Gastroesophageal sphincter (tissue), 4 donors: ENCODE measurements at places on chromosomes 2 and 18.

- no peak overlapping the region for H3K27ac ChIP-seq
- H3K4me1 ChIP-seq = no peaks in the 10 kb centered on the region
- no peak overlapping the region for H3K4me3 ChIP-seq
Measured at GRCh38 chr18:50143886-50144285, 51.1 kb downstream of the MYO5B start.

DNA sequence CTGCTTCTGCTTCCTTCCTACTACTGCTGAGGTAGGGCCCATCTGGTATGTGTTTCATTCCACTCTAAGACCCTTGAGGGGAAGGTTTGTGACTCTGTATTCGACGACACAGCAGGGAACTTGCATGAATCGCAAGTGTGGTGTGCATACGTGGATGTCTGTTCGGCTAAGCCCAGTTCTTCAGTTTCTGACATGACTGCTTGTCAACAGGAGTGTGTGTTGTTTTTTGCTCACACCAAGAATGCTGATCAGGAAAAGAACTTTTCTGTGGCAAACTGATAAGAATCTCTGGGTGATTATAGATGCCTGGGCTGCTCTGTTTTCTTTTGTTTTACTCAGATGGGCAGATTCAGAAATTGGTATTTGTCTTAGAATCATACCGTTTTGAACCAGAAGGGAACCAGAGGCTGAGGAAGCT, 22.0 kb downstream of the TNFRSF11A start:
- H3K4me3 ChIP-seq = no peak overlapping the region
- peaks cover 3% of the 10 kb centered on the region for H3K27me3 ChIP-seq
- H3K4me1 ChIP-seq = no peaks in the 10 kb centered on the region
- ATAC-seq = no peak
- no peak overlapping the region for H3K27ac ChIP-seq
- no peaks in the 10 kb centered on the region for H3K36me3 ChIP-seq

DNA sequence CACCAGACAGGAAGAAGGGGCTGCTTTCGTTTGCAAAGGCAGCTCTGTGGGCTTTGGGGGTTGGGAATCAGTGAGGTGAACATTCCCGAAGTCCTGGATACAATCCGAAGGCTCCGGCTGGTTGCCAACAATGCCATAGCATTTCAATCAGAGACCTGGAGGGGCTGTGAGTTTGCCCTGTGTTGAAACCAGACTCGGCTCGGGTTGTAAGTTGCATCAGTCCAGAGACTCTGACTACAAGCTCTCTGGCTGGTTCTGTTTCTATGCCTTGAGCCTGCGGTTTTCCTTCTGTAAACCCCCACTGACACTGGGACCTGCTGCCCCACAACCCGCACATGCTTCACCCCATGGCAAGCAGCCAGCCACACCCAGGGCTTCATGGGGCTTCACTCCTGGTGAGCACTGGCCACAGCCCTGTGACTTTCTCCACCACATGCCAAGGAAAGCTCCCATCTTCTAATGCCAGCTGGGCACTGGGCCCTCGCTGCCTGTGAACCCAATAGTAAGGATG, 85.7 kb upstream of the ODC1 start:
- no peak overlapping the region for H3K4me3 ChIP-seq
- no peaks in the 10 kb centered on the region for H3K27me3 ChIP-seq
- H3K36me3 ChIP-seq = no peaks in the 10 kb centered on the region

- H3K4me1 ChIP-seq = no peaks in the 10 kb centered on the region
- no peak overlapping the region for H3K27ac ChIP-seq
- H3K4me3 ChIP-seq = no peak overlapping the region
- H3K27me3 ChIP-seq = no peaks in the 10 kb centered on the region
- H3K36me3 ChIP-seq = no peaks in the 10 kb centered on the region
Measured at GRCh38 chr2:158042245-158042644, 59.4 kb upstream of the UPP2 start.

DNA sequence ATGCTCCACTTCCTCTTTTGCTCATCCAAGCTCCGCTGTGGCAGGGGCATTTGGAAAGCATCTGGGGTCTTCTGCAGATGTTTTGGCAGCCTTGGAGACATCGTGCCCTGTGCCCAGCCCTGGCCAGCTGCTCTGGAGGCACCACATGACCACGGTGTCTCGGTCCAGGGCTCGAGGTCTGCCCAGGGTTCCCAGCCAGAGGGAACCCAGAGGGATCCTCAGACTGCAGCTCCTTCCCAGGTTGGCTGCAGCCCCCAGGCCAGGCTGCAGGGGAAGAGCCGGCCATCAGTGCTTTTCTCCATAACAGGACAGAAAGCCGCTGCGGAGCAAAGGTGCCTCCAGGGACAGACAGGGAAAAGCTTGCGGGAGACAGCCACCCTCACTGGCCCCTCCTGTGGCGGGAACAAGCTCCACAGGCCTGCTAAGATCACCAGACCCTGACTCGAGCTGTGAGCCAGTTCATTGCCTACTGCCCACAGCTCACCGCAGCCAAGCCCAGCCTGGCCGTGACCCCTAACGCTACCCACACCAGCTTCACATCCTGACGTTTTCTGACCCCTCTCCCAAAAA, 74.7 kb downstream of the SMAD7 start:
- peaks cover 6% of the 10 kb centered on the region for H3K4me1 ChIP-seq
- no peak overlapping the region for H3K27ac ChIP-seq
- H3K36me3 ChIP-seq = no peaks in the 10 kb centered on the region
- no peak overlapping the region for H3K4me3 ChIP-seq
